GOT3 (cell line): ENCODE measurements at places on chromosomes 1 and 21.

DNA sequence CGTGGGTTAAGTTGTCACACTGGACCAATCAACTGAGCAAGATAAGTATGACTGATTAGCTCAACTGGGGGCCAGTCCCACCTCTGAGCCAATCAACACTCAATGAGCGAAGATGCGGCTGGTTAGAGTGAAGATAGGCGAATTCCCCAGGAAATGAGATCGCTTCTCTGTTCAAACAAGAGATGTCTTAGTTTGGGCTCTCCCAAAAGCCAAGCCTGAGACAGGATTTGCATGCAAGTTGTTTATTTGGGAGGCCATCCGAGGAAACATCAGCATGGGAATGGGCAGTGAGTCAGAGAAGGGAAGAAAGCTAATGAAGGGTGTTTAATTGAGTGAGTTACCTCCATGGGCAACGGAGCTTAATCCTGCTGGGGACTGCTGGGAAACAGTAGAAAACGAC is 4.9 kb upstream of the GJB5 start:
- no peak for DNase-seq

DNA sequence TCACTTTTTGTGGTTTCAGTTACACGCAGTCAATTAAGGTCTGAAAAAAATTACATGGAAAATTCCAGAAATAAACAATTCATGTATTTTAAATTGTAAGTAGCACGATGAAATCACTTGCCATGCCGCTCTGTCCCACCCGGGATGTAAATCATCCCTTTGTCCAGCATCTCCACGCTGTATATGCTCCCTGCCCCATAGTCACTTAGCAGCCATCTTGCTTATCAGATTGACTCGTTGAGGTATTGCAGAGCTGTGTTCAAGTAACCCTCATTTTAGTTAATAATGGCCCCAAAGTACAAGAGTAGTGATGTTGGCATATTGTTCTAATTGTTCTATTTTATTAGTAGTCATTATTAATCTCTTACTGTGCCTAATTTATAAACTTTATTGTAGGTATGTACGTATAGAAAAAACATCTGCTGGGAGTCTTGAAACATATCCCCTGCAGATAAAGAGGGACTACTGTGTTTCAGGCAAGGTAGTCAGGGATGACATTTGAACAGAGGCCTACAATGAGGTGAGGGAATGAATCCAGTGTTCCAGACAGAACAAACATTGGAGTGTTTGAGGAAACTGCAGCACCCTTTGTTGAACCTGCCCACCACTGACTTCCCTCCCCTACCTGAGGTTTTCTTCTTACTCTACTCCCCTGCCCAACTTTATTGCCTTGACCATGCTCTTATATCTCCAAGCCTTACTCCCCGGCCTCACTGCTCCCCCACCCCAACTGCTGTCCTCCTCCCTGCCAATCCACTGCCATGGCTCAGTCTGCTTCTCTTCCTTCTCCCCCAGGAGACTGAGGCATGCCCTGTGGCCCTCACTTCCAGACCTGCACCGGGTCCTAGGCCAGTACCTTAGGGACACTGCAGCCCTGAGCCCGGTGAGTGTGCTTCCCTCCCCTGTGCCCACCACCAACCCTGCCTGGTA is 7.1 kb upstream of the CDC20 start:
- DNase-seq: no peak

DNA sequence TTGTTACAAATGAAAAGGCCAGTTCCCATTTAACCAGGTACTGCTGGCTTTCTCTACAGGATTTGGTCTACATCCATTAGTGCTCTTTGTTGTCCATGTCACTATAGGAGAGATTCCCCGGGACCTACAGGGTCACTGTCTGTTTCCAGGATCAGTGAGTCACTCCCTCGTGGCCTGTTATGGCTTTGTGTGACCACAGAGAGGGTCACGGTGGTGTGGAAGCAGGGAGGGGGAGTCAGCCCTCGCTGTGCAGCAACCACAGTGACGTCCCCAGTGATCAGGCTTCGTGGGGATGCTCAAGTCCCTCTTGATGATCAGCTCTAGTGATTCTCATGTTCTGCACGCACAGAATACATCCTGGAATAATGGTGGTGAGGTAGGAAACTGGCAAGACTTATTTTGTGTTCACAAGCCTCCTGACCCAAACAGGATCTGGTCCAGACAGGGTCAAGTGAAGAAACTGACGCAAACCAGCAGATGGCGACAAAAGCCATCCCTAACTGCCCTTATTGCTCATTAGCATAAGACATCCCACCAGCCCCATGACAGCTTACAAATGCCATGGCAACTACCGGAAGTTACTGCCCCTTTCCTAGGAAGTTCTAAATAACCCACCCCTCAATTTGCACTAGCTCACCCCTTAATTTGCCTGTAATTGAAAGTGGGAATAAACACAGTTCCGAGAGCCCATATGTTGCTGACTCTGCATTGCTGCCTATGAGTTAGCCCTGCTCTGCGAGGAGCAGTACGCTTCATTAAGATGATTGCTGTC is 98.5 kb downstream of the DISC1 start:
- no peak for DNase-seq

DNA sequence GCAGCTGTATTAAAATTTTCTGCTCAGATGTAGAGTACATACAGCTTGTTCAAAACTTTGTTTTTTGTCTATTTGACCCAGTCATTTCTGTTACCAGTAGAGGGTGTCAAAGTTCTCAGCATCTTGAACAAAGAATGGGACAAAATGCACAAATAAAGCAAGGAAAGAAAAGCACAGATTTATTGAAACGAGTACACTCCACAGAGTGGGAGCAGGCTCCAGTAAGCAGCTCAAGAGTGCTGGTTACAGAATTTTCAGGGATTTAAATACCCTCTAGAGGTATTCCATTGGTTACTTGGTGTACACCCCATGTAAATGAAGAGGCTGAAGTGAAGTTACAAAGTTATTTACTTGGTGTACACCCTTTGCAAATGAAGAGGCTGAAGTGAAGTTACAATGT is 8.9 kb upstream of the PRMT6 start:
- no peak for DNase-seq

DNA sequence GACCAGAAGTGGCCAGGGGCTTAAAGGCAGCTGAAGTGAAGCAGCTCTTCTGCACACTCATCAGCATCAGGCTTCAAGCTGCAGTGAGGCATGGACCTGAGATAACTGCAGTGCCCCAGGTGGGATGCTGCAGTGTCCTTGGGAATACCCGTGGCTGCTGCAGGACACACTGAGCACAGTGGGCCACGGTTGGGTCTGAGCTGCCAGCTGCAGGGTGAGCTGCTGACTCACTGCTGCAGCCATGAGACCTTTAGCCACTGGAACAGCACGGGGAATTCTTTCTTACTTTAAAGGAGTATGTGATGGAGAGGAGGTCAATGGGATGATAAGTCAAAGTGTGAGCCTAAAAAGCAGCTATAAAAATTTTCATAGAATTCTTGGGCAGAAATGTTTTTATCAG is 102.1 kb downstream of the XCL2 start:
- DNase-seq: no peak

- DNase-seq: no peak
Observed at GRCh38 chr1:164712131-164713036, 153.4 kb downstream of the PBX1 start.

DNA sequence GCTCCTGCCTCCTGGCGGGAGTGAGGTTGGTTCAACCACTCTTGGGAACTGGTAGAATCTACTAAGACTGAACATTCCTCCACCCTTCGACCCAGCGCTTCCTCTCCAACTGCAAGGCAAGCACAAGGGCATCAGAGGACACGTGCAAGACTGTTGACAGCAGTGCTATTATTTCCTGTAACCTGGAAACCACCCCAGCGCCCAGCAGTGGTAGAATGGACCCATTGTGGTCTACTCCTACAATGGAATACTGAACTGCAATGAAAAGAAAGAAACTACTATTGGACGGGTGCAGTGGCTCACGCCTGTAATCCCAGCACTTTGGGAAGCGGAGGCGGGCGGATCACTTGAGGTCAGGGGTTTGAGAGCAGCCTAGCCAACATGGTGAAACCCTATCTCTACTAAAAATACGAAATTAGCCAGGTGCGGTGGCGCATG is 33.0 kb upstream of the TARDBP start:
- DNase-seq: no peak

DNA sequence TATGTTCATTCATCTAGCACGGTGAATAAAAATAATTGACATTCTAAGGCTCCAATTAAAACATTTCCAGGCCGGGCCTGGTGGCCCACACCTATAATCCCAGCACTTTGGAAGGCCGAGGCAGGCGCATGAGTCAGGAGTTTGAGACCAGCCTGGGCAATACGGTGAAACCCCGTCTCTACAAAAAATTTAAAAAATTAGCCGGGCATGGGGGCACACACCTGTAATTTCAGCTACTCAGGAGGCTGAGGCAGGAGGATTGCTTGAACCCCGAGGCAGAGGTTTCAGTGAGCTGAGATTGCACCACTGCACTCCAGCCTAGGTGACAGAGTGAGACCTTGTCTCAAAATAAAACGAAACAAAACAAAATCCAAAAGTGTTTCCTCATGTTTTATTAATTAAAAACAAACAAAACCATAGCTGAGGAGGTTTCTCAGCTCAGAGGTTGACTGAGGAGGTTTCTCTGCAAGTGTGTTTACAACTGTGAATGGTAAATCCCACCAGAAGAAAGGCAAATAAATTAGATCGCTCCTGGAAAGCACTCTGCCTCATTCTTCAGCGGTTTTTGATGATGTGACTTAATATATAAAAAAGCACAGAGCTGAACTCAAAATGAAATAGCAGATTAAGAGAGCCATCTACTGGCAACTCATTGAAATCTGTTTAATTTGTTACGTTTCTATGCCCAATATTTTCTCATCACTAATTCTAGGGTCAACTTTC is 37.7 kb upstream of the ATG4C start:
- DNase-seq: no peak

GRCh38 chr1:88973520-88974137 is 18.8 kb downstream of the KYAT3 start:
- DNase-seq: no peak

DNA sequence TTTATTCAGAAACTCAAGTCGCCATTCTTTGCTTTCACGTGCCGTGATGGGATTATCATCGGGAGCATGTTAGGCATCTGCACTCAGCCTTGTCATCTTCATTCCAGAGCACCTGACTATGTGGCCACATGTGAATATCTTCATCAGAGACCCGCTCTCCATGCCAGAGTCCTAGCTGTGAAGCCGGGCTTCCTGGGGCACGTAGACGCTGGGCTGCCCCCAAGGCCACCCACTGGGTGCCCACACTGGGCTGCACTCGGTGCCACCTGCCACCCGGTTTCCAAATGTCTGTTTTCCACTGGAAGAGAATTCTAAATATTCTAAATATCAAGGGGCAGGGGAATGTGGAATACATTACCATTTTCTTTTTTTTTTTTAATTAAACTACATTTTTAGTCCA is 43.8 kb downstream of the SLC37A1 start:
- no peak for DNase-seq

DNA sequence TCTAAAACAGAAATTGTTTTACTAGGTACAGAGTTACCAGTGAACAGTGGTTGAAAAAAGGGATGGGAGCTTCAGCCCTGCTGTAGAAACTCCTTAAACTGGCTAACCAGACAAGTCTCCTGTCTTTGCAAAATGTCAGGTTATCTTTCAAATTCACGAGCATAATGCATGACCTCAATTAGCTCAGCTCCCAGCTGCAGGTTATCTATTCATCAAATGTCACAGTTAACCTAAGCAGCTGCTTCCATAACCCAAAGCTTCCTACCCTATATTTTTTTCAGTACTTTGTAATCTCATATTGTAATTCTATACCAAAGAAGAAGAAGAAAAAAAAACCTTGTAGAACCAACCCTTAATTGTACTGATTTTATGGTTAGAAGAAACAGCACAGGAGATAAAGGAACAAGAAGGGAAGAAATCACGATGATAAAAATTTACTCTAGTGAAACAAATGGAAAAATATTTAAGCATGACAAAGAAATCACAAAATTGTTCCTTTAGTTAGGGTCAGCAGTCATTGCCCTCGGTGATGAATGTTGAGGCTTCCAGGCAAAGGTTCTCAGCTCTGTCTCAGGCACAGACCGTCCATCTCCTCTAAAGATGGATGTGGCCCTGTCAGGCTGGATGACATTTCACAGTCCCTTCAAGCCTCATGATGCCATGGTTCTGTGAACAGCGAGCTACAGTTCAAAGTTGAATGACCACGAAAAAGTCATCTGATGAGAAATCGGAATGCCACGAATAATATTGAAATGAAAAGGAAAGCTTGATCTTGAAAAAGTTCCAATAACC is 95.9 kb downstream of the PLD5 start:
- DNase-seq: no peak

DNA sequence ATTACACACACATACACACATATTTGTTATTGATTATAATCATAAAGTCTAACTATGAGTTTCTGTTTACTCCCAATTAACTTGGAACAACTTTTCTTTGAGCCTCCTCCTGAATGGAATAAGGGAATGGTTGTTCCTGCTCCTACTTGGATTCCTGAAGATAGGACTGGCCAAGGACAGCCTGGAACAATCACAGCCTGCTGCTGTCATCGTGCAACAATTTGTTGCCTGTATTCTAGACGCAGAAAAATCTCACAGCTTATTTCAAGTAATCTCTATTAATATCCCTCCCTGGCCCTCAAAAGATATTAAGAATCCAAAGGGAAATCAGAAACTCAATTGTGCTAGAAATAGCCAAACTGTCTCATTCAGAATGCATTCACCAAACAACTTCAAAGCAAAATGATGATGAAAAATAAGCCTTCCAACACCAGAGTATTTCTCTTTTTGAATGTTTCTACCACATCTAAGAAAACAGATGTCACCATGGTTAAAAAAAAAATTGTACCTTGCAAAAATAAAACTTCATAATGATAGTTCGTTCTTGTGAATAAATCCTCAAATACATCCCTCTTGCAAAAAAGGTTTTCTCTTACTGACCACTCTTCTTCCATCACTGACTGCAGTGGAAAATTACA is 30.9 kb downstream of the RCAN1 start:
- DNase-seq: no peak

DNA sequence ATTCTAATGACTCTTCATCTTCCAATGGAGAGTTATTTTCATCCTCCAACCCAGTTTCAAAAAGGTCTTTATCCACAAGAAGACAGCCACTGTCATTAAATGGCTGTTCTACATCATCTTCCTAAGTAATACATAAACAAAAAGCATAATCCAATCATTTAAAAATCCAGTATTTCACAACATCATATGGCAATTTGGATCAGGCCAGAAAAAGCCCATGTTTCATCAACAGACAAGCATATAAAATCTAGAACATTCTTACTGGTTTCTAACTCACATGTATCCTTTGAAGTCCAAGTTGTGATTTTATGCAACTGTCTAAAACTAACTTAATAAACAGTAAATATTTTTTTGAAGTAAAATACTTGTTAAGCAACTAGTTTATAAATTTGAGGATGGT is 6.6 kb downstream of the CLSPN start:
- DNase-seq: no peak

DNA sequence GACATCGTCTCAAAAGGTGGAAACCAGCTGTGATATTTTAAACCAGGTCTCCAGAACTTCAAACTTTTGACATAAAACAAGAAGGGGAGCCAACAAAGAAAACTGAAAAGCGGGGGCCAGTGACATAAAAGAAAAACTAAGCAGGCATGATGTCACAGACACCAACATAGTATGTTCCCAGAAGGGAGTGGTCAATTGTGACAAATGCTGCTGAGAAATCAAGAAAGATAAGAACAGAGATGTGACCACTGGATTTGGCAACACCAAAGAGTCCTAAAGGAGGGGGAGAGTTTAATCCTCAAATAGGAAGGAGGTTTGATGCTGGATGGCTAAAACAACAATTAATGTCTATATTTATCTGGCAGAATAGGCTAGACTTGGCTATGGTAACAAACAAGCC is 2.3 kb upstream of the RNF19B start:
- no peak for DNase-seq
